Stimulated activated CD8-positive, alpha-beta memory T cell treated with anti-CD3 and anti-CD28 coated beads, Interleukin-4, amount 100 ng/mL, for 1 hour (primary cell): ENCODE measurements at places on chromosomes 6 and 20.

GRCh38 chr6:42046464-42047212, 3.7 kb upstream of the TAF8 start:
- no peak for DNase-seq

- no peak for DNase-seq
These were observed 42.8 kb upstream of the PCMTD2 start for GRCh38 chr20:64212755-64213154.

- no peak for DNase-seq
These were observed 716.2 kb downstream of the EYS start for GRCh38 chr6:64990652-64991304.

- DNase-seq: no peak
These were observed 112.8 kb downstream of the HFE start for GRCh38 chr6:26199773-26200764.

DNA sequence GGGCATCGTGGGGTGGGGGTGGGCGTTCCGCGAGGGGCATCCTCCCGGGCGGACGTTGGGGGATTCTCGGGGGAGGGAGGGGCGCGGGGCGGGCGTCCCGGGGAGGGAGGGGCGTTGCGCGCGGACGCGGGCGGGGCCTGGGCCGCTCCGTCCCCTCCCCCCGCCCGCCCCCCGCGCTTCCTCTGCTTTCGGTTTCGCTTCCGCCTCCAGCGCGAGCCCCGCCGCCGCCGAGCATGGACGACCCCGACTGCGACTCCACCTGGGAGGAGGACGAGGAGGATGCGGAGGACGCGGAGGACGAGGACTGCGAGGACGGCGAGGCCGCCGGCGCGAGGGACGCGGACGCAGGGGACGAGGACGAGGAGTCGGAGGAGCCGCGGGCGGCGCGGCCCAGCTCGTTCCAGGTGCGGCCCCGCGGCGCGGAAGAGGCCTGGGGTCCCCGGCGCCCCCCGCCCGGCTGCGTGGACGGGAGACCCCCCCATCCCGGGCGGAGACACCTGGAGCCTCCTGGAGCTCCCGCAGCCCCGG, at the start of gene OGFR:
Gene OGFR, plus strand, starts transcription at position 209 of the 528 bp plus-strand sequence. Its CDS starts 25 bp downstream, at position 234.
- DNase-seq: peak; percentile 32

- no peak for DNase-seq
These were observed 62.7 kb upstream of the SLC2A12 start for GRCh38 chr6:134114918-134115714.

GRCh38 chr6:104541411-104541810, 318.3 kb downstream of the HACE1 start:
- DNase-seq: no peak

GRCh38 chr6:24621626-24622289, 24.2 kb downstream of the KIAA0319 start:
- no peak for DNase-seq

- DNase-seq: no peak
These were observed 14.3 kb downstream of the B4GALT5 start for GRCh38 chr20:49699200-49699992.

DNA sequence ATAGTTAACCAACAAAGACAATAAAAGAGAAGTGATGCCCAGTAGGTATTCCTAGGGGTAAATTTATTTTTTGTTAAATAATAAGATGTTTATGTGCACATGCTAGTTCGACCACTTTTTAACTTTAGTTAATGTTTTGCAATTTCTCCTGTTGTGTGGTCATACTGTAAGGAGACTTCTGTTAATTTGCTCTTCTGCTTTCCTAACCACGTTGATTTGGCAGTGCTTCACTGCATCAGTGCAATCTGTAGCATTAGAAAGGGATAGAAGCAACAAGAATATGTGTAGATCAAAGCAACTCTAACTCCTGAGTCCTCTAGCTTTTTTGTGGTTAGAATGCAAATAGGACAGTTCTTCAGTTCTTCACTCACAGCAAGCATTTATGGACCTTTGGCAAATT, 13.9 kb downstream of the MYB start:
- no peak for DNase-seq

GRCh38 chr6:116015983-116016382, 44.7 kb downstream of the FRK start:
- DNase-seq: no peak

DNA sequence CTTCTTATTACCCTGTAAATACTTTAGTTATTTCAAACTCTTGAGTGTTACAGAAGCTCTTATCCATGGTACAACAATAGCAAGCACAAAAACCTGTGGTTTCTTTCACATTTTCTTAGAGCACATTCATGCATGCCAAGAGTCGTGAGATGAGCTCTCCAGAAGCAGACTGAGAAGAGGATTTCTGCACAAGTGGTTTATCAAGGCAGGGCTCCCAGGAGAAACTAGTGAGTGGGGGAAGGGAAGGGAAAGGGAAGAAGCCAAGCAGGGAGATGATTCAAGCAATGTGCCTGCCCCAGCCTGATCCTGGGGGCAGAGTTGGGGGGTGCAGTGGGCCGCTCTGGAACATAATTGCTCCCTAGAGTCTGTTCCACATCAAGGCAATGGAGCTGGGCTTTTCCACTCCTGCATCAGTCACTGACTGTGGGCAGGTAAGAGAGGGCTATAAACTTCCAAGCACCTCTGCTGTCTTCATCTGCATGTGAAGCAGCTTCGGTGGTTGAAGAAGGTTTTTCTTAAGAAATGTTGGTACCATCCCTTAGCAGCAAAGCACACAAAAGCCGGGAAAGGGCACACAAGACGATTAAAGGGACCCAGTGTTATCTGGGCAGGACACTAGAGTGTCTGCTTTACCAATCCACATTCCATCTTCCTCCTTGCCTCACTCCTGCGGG, 152.1 kb downstream of the PLCB4 start:
- DNase-seq: no peak

GRCh38 chr20:20277894-20278335, 90.0 kb upstream of the INSM1 start:
- no peak for DNase-seq

GRCh38 chr6:116389357-116389756, 18.6 kb downstream of the DSE start:
- no peak for DNase-seq

DNA sequence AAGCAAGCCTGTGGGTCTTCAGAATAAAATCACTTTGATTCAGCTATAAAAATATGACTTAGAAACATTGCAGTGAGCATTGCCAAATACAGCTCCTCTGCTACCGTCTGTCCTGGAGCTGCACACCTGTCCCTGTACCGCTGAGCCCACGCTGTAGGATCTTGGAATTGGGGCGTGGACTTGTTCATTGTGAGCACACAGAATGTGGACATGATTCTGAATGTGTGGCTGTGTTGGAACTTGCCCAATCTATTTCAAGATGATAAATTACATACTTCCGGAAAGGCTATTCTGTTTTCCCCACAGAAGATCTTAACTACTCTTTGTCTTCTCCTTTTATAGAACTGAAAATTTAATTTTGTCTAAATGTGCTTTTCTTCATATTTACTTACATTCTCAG, 107.3 kb downstream of the UST start:
- no peak for DNase-seq

- DNase-seq: no peak
These were observed 259.2 kb downstream of the ADGB start for GRCh38 chr6:146857980-146858347.

DNA sequence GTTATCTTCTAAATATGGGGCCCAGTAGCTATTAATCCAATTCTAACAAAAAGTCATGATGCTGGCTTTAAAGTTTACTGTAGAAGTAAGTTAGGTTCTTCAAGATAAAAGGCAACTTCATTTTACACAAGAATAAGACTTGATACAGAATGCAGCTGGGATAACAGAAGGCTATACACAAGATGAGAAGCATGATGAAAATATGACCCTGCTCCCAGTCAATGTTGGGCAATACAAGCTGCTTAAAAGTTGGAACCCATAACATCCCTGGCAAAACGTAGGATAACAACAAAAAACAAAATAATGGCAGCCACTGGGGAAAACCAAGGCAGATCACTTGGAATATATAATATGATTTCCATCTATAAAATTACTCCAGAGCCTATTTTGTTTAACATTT, 87.6 kb upstream of the RSPO3 start:
- no peak for DNase-seq

DNA sequence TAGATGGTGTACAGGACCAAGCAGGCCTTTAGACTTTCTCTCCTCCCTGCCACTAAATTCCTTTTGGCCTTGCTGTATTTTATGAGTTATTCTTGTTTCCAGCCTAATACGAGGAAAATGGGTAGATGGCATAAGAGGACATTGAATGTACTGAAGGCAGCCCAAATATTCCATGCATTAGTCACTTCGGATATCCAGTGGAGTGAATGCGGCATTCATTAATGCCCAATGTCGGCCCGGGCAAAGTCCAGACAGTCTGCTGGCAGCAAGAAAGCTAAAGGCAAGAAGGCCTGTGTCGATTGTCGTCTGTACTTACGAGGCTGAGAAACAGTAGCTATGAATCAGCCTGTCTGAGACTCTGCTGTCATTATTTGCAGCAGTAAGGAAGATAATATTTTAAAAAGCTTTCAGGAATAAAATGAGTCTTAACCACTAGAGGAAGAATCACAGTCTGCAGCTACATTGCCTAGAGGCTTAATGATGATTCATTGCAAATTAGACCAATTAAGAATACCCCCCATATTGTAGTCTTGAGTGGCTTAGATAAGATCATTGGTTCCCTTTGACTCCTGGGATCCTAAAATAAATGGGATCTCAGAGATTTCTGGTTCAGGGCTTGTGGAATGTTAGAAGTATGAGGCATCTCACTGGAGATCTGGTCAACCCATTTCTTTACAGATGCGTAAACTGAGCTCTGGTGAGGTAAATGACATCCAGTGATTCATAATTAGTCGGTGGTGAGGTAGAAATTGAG, 534.1 kb upstream of the JAG1 start:
- DNase-seq: no peak
